ENCODE measurements at places on chromosomes 5 and 9.

DNA sequence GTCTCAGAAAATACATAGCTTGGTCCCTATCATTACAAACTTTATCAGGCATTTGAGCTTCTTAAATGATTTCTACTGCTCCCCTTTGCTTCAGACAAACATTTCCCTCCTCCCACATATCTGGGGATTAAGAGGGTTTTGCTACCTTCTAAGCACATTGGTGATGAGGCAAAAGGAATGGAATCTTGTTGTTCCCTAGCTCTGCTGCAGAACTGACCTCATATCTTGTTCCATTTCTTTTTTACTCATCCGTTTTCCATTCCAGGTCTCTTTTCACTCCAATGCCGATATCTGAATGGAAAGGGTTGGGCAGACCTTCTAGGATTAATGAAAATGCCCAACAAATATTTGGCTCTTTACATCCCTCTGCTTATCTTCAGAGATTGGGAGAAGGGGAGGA, 444.6 kb downstream of the ZNF608 start:
- no peak for DNase-seq

DNA sequence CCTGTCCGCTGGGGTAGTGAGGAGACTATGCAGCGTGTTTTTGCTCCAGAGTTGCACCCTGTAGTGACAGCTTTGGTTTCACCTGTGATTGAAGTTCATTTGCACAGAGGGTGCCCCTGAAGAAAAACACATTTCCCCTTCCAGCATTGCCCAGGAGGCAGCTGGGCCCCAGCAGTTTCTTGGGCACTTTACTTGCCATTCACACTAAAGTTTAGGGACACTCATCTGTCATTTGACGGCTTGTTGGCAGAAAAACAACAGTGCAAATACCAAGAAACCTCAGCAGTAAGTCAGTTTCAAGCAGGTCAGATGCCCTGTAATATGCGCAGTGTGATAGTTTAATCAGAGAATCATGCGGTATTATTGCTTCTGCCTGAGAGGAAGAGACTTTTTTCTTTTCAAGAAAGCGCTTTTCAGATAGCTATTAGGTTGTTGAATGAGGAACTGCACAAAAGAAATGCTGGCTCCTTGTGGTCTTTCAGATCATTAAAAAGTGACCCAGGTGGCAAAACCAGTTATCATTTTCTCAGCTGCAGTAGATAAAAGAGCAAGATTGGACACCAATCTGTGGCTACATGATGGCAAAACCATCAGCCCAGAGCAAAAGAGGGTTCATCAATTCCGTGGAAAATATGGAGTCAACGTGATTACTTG, 136.2 kb upstream of the PUM3 start:
- DNase-seq, result no peak

GRCh38 chr9:27365707-27366376, 68.9 kb upstream of the EQTN start:
- no peak for DNase-seq

- DNase-seq, result no peak
Measured at GRCh38 chr5:65535529-65535987, 27.4 kb downstream of the CENPK start.

DNA sequence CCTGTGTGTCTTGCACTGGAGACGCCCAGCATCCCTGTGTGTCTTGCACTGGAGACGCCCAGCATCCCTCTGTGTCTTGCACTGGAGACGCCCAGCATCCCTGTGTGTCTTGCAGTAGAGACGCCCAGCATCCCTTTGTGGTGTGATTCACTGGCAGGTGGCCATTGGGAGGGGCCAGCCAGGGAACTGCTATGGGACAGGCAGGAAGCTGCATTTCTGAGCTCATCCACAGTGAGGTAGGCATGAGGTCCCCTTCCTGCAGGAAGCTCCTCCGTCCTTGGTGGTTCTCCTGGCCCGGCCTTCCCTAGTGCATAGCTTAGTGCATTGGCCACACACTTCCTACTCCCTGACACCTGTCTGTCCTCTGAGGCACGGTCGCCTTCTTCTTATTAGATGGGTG, 43.5 kb downstream of the IRX1 start:
- no peak for DNase-seq

DNA sequence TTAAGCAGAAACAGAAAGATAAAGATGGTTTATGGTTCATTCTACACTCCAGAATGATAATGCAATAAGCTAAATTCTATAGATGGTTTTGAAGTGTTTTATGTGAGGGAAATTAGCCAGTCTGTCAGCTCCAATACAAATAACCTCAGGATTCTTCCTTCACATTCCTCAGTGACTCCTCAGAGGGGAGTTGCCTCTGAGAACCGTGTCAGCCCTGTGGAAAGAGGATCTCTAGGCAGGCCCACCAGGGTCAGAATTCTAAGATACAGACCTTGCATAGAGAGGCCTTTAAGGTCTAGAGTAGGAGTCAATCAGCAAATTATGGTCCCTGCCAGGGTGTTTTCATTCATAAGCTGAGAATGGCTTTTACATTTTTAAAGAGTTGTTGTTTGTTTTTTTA, 26.6 kb downstream of the RUSC2 start:
- peak; percentile 63 for DNase-seq

GRCh38 chr9:137034709-137035506, 3.0 kb upstream of the FUT7 start:
- DNase-seq, result peak; percentile 93

DNA sequence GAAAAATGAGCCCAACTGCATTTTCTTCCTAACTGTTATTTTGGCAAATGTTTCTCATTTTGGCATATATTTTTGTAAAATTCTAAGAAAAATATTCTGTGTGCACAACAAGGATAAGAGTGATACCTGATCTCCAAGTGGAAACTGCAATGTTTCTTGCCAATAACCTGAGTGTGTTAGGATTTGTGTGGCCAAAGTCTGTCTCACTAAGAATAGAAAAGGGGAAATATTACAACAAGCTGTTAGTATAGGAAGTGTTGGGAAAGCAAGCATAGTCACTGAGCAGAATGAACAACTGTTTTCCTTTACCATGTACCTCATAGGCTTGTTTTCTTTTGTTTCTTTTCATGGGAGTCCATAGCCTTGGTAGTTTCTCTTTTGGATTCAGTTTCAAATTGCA, 624.2 kb downstream of the MTRR start:
- DNase-seq, result no peak

DNA sequence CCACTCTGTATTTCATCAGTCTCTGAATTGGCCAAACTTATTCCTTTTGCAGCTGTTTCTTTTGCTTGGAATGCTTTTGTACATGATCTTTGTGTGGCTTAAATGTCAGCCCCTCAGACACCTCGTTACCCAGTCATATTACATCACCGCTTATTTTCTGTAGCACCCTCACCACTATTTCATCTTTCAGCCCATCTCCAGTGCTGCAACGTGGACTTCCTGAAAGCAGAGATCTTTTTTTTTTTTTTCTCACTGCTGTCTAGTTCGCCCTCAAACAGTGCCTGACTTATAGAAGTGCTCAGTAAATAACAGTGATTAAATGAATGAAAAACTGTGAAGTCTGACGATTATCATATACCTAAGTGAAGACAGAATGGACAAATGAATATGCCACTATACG, 835 bp downstream of the SRA1 start:
- DNase-seq, result peak; percentile 53

Measured in dermis blood vessel endothelial cell (primary cell).